Stimulated activated CD4-positive, alpha-beta T cell treated with anti-CD3 and anti-CD28 coated beads, TNF-alpha, amount 100 ng/mL, for 24 hours (primary cell): ENCODE measurements at places on chromosomes 7 and 10.

DNA sequence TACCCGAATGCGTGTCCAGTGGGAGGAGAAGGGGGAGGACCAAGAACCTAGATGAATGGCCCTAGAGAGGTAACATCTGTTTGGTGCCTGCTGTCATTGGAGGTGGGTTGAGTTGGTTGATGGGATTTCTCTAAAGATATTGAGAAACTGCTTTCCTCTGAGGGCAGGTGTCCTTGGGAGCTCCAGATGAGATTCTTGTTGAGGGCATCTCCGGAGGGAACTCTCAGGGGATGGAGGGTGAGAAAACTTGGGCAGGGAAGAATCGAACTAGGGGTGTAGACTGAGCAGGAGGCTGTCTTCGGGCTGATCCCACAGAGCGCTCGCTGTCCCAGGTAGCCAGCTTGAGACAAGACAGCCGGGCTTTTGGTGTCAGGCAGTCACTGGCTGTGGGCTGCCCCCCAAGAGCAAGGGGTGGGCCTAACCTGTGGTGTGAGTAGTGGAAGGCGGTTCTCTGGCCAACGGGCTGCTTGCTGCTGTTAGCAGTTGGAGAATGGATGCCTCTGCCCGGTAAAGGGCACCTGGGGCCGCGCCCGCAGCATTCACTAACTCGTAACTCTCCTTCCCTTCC lies 3.7 kb downstream of the IRF5 start:
- DNase-seq = no peak

- no peak for DNase-seq
These were observed 99.5 kb upstream of the TNRC18 start for GRCh38 chr7:5523052-5523711.

DNA sequence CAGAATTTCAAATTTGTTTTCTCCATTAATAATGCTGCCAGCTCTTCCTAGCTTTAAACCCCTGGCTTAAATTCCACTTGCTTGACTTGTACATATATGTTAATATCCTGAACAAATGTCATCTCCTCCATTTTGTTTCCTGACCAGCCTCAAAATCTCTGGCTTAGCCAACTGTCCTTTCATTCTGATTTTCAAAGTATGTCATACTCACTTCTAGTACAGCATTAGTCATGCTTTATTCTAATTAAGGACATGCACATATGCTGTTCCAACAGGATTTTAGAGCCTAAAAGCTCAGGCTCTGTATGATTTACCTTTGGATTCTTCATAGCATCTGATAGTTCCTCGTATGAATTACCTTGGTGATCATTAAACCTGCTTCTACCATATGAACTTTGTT lies 158.3 kb downstream of the ZNF438 start:
- no peak for DNase-seq

DNA sequence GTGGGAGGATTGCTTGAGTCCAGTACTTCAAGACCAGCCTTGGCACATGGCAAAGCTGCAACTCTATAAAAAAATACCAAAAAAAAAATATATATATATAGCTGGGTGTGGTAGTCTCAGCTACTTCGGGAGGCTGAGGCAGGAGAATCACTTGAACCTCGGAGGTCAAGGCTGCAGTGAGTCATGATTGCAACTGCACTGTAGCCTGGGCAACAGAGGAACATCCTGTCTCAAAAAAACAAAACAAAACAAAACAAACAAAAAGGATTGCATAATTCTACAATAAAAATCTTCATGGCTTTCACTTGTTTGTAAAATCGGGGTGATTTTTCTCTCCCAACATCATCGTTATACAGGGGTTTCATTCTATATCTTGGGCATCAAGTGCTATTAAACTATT lies 35.1 kb downstream of the GUSB start:
- DNase-seq = no peak

DNA sequence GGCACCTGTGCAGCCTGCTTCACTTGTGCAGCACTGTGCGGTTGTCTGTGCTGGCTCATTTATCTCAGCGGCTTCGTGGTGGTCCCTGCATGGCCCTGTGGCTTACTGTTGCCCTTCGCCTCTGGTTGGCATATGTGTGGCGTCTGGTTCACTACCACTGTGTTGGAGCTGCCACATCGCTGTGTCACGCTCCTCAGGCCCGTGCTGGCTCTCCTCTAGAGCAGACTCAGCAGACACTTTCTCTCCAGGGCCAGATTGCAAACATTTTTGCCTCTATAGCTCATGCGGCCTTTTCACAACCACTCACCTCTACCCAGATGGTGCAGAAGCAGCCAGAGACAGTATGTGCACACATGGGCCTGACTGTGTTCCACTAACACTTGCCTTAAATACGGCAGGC lies 37.9 kb downstream of the PPP2R2D start:
- DNase-seq = no peak

GRCh38 chr7:2845034-2845592 lies 1.0 kb upstream of the GNA12 start:
- no peak for DNase-seq

DNA sequence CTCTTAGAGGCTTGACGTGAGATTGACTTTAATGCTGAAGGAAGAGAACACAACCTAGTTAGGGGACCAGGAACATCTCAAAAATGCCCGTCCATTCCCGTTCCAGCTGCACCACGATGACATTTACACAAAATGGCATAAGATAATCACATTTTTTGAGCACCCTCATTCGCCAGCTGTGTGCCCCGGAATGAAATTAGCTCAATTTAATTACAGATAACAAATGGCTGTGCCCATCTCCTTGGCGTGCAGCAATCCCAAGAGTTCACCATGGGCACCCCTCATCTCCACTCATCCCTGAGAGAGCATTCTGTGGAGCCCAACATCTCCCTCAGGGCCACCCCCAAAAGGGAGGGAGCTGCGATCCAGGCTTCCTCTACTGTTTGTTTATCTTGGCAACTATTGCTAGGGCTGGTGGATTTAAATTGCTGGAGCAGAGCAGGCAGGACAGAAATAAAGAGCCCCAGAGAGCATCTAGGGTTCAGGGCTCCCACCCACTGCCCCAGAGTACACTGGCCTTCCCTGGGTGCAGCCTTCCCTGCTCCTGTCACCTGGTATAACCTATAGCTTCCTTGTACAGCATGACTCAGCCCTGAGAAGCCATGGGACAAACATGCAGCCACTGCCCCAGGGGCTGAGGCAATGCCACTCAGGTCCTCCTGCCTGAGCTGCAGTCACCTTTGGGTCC lies 263.5 kb downstream of the ZEB1 start:
- DNase-seq = no peak

DNA sequence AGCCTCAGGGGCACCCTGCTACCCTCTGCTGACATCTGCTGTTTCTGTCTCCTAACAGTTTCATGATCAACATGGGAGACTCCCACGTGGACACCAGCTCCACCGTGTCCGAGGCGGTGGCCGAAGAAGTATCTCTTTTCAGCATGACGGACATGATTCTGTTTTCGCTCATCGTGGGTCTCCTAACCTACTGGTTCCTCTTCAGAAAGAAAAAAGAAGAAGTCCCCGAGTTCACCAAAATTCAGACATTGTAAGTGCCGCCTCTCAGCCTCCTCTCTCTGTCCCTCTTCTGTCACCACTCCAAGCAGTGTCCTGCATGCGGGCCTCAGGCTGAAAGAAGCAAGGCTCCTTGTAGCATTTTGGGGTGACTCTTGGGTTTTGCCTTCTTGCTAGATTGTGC lies 39.0 kb downstream of the POR start:
- no peak for DNase-seq

GRCh38 chr7:56007167-56007652 lies 42.8 kb downstream of the NIPSNAP2 start:
- no peak for DNase-seq

DNA sequence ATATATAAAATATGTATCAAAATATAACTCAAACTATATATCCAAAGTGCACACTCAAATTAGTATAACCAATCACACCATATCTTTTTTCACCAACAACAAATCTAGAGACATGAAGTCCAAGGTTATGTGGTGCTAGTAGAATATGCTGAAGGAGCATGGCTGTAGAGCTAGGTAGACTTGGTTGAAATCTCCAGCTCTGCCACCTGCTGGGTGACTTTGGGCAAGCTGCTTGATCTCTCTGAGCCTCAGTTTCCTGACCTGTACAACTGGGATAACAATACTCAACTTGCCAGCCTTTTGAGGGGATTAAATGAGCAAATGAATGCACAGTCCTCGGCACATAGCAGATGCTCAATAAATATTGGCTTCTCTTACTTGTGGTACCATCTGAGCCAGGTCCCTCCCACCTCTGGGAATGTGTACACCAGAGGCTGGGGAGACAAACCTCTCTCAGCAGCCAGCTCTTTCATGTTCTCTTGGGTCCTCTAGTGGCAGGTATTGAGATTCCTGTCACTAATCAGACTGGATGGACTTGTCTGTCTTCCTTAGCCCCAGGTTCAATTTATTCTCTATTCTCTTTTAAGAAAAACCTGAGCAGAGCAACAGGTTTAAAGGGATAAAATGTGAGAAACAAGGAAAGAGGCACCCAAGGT lies 94.3 kb upstream of the PDE1C start:
- DNase-seq = no peak

DNA sequence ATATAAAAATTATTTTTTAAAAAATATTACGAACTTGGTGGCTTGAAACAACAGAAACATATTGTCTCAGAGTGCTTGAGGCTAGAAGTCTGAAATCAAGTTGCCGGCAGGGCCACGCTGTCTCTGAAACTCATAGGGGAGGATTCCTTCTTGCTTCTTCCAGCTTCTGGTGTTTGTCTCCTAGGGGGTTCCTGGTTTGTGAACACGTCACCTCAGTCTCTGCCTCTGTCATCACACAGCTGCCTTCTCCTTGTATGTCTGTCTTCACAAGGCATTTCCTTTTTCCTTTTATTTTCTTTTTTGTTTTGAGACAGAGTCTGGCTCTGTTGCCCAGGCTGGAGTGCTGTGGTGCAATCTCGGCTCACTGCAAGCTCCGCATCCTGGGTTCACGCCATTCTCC lies 12.7 kb upstream of the SNX8 start:
- no peak for DNase-seq

DNA sequence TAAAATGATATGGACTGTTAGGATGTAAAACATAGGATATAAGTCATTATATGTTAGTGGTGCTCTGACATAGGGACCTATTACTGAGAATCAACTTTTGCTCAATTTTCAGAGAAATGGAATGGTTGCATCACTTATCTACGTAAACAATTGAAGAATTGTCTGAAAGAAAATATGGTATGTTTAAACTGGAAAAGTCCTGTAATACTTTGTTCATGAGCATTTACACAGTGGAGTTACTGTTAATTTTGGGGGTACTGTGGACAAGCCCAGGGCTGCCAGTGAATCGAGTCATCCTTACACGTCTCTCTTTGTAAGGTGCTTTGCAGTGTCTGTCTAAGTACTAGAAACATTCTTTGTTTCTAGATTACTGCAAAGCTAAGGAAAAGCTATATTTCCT lies 152.0 kb downstream of the ZNF22 start:
- no peak for DNase-seq

DNA sequence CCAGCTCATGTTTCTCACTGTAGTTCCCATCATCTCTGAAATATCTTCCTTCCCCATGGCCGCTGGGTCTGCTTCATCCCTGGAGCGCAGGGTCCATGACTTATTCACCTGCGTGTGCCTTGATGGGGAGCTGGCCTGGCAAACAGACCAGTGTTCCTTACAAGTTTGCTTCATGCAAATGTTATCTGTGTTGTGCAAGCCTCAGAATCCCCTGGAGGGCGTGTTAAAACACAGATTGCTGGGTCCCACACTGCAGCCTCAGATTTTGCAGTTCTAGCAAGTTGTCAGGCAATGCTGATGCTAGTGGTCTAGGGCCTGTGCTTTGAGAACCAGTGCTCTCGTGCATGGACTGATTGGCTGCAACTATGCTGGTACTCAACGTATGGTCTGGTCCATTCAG lies 7.2 kb upstream of the DMBT1 start:
- no peak for DNase-seq

DNA sequence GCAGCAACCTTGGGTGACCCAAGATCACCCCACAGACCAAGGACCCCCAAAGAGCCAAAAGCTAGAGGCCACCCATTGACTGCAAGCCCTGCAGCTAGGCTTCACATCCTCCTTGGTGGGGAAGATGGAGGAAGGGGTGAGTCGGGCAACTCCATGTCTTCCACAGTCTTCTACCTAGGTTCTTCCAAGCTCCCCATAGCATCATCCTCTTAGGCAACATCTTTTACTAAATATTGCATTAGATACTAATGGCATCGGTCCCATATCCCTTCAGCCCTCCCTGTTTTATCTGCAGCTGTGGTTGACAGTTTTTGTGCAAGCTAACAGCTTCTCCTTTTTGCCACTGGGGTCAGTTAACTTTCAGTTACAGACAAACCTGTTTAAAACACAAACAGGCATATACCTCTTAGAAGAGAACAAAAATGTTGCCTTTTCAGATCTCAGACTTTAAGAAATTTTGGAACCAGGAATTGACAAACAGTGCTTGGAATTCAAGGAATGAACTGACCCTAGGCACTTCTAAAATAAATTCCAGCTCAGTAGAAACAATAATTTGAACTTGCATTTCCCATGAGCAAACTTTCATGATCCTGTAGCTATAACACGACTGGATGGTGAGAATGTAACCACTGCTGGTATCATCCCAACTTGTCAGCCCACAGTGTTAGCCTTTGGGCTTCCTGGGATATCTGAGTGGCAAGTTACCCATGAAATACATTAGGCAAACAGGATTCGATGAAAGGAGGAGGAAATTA lies 33.9 kb upstream of the MSMB start:
- DNase-seq = no peak

GRCh38 chr7:107390916-107391315 lies 78.9 kb upstream of the GPR22 start:
- no peak for DNase-seq

DNA sequence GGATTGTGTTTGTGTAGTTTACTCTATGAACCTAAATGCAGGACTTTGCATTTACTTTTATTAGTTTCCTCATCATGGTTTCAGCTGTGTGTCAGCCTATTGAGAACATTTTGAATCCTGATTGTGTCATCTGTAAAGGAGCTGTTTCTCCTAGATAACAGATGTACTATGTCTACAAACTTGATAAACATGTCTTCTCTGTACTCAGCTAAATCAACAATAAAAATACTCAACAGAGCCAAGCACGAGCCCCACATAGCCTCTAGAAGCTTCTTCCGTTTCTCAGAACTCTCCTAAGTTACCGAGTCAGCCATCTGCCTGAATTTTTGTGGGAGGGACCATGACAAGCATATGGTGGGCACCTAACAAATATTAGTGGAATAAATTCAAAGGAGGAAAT lies 234.7 kb downstream of the SKAP2 start:
- DNase-seq = no peak

DNA sequence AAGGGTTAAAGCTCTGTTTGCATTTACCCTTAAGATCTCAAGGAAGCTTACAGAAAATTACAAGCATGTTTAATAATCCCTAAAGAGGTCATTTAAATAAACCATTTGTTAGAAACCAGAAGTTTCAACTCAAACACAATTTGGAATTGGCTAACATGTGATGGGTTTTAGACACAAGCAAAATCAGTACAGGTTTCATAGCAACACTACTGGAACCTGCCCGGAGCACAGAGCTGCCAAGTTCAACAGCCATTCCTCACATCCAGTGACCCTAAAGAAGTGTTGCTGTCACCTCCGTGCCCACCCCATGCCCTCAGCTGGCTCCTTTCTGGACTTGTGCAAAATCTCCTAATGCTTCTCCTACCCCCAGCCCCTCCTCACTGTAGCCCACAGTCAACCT lies 338.8 kb upstream of the AUTS2 start:
- no peak for DNase-seq
